Fibroblast of the aortic adventitia (primary cell): ENCODE measurements at places on chromosomes 3 and 15. TPM values are rescaled to one million over a fixed set of nuclear protein-coding genes. Genes with fewer than 3 reads are reported as not detected.

The LRRC34 gene
- 7.4 and 15.0 TPM in 2 replicates for total RNA-seq

The RLBP1 gene
- total RNA-seq, result not detected in 2 replicates

The ZSCAN29 gene
- total RNA-seq, result 17.1 and 65.6 TPM in 2 replicates

The DOCK3 gene
- total RNA-seq, result 0.36 and 0.41 TPM in 2 replicates

The CLSTN2 gene
- total RNA-seq, result 0.82 and 3.2 TPM in 2 replicates

The C3orf22 gene
- total RNA-seq, result not detected in 2 replicates

The ITIH1 gene
- 1.3 TPM in 1 of 2 replicates, not detected in the other for total RNA-seq

The AADAC gene
- 23.3 and 138 TPM in 2 replicates for total RNA-seq

The FBXW12 gene
- total RNA-seq, result 0.27 TPM in 1 of 2 replicates, not detected in the other

The UPK1B gene
- 0.09 TPM in 1 of 2 replicates, not detected in the other for total RNA-seq

The ZPLD1 gene
- 0.33 and 0.45 TPM in 2 replicates for total RNA-seq

The SENP8 gene
- 0.98 and 3.8 TPM in 2 replicates for total RNA-seq

The PLSCR2 gene
- total RNA-seq, result not detected in 2 replicates

The CAMP gene
- total RNA-seq, result not detected in 2 replicates

The CD96 gene
- 0.09 TPM in 1 of 2 replicates, not detected in the other for total RNA-seq

The IL5RA gene
- total RNA-seq, result 0.08 TPM in 1 of 2 replicates, not detected in the other

The ZNF660 gene
- 2.0 and 6.9 TPM in 2 replicates for total RNA-seq

The AQR gene
- total RNA-seq, result 33.0 and 34.6 TPM in 2 replicates

The ATP2C1 gene
- total RNA-seq, result 73.2 and 106 TPM in 2 replicates

The ZNF774 gene
- 1.4 and 2.3 TPM in 2 replicates for total RNA-seq

The WDR93 gene
- total RNA-seq, result 0.09 and 0.49 TPM in 2 replicates

The DAZL gene
- total RNA-seq, result not detected in 2 replicates

The MAGEL2 gene
- under 0.01 and 0.08 TPM in 2 replicates for total RNA-seq

The PDZRN3 gene
- 40.5 and 76.8 TPM in 2 replicates for total RNA-seq

The TLR9 gene
- not detected in 2 replicates for total RNA-seq

The SLC28A1 gene
- not detected in 2 replicates for total RNA-seq

The RAB5A gene
- 13.7 and 64.2 TPM in 2 replicates for total RNA-seq

The SNRPN gene
- 49.3 and 200 TPM in 2 replicates for total RNA-seq

The CHL1 gene
- 0.16 and 0.63 TPM in 2 replicates for total RNA-seq

The WDR48 gene
- total RNA-seq, result 30.1 and 41.3 TPM in 2 replicates

The PPP1R14D gene
- not detected in 2 replicates for total RNA-seq

The ROBO2 gene
- under 0.01 and 1.2 TPM in 2 replicates for total RNA-seq

The MORF4L1 gene
- 431 and 447 TPM in 2 replicates for total RNA-seq

The SLC4A7 gene
- total RNA-seq, result 165 and 450 TPM in 2 replicates

The C15orf62 gene
- 0.18 and 0.57 TPM in 2 replicates for total RNA-seq

The CYP8B1 gene
- not detected in 2 replicates for total RNA-seq

The BOC gene
- 16.9 and 25.9 TPM in 2 replicates for total RNA-seq

The GOLGA6D gene
- not detected in 2 replicates for total RNA-seq

The ALDH1A2 gene
- 0.08 and 2.1 TPM in 2 replicates for total RNA-seq

The ZDHHC23 gene
- total RNA-seq, result 3.3 and 7.0 TPM in 2 replicates

The BTD gene
- total RNA-seq, result 19.7 and 38.8 TPM in 2 replicates

The SERINC4 gene
- 0.18 TPM in 1 of 2 replicates, not detected in the other for total RNA-seq

The CHRNA3 gene
- under 0.01 TPM in 1 of 2 replicates, not detected in the other for total RNA-seq

The PGBD4 gene
- total RNA-seq, result 1.6 and 2.2 TPM in 2 replicates

The RASSF1 gene
- 20.4 and 45.7 TPM in 2 replicates for total RNA-seq

The GPR149 gene
- total RNA-seq, result not detected in 2 replicates

The CADM2 gene
- total RNA-seq, result 2.2 TPM in 1 of 2 replicates, not detected in the other

The UMPS gene
- 28.6 and 83.3 TPM in 2 replicates for total RNA-seq

The REC114 gene
- total RNA-seq, result not detected in 2 replicates

The USP8 gene
- total RNA-seq, result 32.2 and 58.1 TPM in 2 replicates
